Cortex of kidney (tissue), 1 donor: ENCODE measurements at places on chromosomes 4 and X.

DNA sequence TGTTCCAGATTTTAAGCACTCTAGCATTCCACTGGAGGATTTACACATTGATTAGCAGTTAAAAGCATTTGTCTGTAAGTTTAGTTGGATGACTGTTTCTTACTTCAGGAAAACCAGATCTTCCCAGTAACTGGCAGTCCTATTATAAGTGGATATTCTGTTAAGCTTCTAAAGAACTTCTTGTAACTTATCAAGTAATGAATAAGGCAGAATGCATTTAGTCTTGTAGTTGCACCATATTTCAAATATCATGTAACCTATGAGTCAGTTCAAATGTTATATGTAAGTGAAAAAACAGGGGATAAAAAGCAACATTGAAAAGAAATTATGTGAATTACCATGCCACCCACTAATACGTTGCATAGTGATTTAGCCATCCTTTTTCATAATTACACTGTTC is 30.2 kb upstream of the TENM3 start:
- no peak for DNase-seq

DNA sequence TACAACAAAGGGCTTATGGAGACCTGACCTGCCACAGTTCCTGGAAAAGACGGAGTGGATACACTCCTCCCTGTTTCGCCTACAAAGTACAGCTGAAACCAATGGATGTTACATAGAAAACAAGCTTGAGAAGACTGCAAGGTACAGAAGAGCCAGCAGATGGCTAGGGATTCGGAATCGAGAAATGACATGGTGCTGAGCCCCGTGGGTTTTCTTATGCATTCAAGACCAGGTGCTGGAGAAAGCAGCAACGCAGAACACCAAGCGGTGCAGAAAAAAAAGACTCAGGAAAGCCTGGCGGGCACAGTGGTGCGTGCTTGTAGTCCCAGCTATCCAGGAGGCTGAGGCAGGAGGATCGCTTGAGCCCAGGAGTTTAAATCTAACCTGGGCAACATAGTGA is 13.8 kb downstream of the TIMM17B start:
- DNase-seq: no peak

GRCh38 chr4:74114234-74114633 is 15.2 kb upstream of the CXCL2 start:
- DNase-seq: no peak

DNA sequence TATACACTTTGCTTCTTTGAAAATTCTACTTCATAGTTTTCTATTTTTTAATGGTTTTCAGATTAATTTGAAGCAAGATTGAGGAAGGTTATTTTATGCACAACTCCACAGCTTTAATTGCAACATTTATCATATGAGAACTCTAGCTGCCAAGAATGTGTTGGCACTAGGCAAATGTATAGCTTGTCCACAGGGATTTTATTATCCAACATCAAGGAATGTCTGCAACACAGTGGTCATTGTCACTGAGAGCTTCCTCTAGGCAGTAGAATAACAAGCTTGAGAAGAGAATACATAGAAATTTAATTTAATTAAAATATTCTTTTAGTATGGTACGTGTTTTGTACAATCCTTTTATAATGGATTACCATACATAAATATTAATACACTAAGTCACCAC is 1600.8 kb downstream of the ARAP2 start:
- DNase-seq: no peak

GRCh38 chr4:182569561-182569960 is 326.4 kb downstream of the TENM3 start:
- no peak for DNase-seq

DNA sequence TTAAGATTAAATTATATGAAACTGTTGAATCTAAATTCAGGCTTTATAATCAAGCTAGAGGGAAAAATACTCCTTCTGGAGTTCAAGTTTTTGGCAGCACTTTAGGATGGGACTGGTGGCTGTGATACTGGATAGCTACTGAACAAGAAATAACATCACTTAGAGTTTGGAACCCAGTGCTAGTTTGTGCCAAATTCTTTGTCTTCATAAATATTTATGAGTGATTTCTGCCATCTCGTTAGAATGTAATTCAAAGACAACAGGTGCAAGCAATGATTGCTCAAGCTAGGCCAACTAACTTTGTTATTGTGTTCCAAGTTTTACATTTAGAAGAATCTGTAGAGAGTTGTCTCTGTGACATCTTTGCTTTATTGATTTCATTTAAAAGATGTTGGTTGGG is 417.9 kb downstream of the FAT4 start:
- no peak for DNase-seq

GRCh38 chr4:164734484-164734883 is 19.4 kb upstream of the SMIM31 start:
- no peak for DNase-seq

DNA sequence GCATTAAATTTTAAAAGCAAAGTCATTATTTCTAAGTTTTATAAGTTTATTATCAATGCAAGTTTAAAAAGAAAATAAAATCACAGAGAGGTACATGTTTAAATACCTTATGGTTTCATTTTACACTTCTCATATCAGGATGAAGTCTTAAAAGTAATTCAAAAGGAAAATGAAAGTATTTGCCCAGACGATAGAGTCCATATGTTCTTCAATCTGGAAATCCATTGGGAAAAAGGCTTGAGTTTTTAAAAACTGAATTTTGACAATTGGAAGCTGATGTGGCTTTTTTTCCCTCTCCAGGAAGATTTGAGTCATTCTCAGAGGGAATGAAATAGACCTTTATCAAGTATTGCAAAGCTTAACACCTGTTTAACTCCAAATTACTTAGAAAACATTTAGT is 37.1 kb downstream of the MAB21L2 start:
- DNase-seq: no peak
